ENCODE measurements at places on chromosomes 1 and 21. TPM values are rescaled to one million over a fixed set of nuclear protein-coding genes. Genes with fewer than 3 reads are reported as not detected.
A peak's percentile ranks its signal among the peaks of the same experiment; 100 is the strongest.

DNA sequence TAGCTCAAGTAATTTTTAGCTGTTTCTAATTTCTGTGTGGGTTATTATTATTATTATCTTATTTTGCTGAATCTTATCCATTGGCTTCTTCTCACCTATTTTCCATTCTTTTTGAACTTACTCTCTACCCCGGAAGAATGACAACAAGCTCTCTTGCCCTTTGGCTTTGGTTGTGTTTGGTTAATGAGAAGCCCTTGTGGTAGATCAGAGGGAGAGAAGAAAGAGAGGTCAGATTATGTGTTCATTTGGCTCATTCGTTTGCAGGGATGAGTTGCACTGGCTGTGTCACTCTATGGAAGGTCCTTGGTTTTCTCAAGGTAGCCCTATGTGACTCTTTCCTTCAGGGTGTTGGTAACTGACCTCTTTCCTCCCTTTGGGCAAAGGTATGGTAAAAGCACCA lies 391.9 kb downstream of the LMO4 start:
- peaks cover 16% of the 10 kb centered on the region for H3K4me1 ChIP-seq
- no peak overlapping the region for H3K27ac ChIP-seq
- H3K27me3 ChIP-seq, result no peaks in the 10 kb centered on the region
- no peak overlapping the region for H3K4me3 ChIP-seq

DNA sequence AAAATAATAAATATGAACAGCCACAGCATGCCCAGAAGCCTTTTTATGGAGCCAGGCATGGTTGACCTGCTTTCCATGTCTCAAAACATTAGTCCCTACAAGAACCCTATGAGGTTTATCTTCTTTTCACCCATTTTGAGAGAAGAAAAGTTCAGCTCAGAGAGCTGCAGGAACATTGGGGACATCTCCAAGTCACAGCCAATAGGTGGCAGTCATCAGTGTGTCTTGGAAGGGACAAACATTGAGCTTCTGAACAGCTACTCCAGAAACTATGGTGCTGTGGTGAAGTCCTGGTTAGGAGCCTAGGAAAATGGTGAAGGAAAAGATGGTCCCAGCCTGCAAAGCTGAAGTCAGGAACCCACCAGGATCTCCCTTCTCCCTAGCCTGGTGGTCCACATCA lies 73.6 kb downstream of the JMJD4 start:
- H3K27me3 ChIP-seq, result no peaks in the 10 kb centered on the region
- H3K4me1 ChIP-seq, result no peaks in the 10 kb centered on the region
- no peak overlapping the region for H3K4me3 ChIP-seq
- H3K27ac ChIP-seq, result no peak overlapping the region

Gene SMPDL3B
- 33.5 TPM for total RNA-seq

DNA sequence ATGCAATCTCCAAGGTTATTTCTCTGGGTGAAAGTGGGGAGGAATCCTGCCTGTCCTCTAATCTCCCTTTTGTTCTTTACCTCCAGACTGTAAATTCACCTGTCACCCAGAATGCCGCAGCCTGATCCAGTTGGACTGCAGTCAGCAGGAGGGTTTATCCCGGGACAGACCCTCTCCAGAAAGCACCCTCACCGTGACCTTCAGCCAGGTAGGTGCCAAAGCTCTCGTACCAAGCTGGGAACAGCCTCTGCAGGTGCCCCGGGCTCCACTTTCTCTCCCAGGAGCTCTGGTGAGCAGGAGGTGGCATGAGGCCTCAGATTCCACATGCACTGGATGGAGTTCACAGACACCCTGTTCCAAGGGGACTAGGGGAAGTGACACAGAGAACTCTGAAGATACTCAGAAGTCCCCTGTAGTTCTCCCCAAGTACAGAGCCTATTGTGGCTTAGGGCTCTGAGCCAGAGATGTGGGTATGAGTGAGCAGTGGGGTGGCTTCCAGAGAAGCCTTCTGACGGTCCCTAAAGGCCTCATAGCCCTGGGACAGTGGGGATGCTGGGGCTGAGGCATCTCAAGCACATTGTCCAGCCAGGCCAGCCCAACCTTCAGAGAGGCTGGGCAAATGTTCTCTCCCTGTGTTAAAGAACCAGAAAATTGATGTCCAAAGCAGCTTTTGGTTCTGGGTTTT lies 30.9 kb downstream of the RASSF5 start:
- no peaks in the 10 kb centered on the region for H3K36me3 ChIP-seq
- DNase-seq, result no peak
- H3K4me3 ChIP-seq, result no peak overlapping the region
- no peaks in the 10 kb centered on the region for H3K27me3 ChIP-seq
- H3K27ac ChIP-seq, result no peak overlapping the region

GRCh38 chr21:31993826-31994825 lies 121.3 kb downstream of the HUNK start:
- no peak overlapping the region for H3K4me3 ChIP-seq
- peaks cover 11% of the 10 kb centered on the region for H3K36me3 ChIP-seq
- H3K4me1 ChIP-seq, result no peaks in the 10 kb centered on the region

GRCh38 chr1:97668945-97669344 lies 251.9 kb downstream of the DPYD start:
- no peak overlapping the region for H3K4me3 ChIP-seq
- peak; percentile 53 for DNase-seq
- H3K27ac ChIP-seq, result no peak overlapping the region
- no peaks in the 10 kb centered on the region for H3K36me3 ChIP-seq

Data from Peyer's patch (tissue), 4 donors.